ENCODE measurements at places on chromosomes 5 and 9.

DNA sequence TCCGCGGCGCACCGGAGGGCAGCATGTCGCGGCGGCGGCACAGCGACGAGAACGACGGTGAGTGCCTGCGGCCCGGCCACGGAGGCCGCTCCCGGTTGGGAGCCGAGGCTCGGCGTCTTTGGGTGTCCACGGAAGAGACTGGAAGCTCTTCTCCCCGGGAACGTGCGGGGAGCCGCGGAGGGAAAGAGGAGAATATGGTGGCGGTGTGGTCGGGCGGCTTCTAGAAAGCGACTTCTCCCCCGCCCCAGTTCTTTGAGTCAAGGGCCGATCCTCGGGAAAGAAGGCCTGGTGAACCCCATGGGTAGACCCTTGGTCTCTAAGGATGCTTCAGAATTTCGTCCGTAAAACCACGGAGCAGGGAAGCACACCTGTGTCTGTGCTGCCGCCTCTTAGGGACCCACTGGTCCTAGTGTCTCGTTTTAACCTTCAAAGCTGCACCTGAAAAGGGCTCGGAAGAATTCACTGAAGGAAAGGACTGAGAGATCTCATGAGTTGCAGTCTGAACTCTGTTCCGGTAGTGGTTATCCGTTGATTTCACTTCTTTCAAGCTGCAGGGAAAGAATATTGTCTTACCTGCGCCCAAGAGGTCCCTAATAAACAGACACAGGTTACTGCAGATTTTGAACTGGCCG lies 354 bp downstream of the NCBP1 start:
- no peak for DNase-seq

DNA sequence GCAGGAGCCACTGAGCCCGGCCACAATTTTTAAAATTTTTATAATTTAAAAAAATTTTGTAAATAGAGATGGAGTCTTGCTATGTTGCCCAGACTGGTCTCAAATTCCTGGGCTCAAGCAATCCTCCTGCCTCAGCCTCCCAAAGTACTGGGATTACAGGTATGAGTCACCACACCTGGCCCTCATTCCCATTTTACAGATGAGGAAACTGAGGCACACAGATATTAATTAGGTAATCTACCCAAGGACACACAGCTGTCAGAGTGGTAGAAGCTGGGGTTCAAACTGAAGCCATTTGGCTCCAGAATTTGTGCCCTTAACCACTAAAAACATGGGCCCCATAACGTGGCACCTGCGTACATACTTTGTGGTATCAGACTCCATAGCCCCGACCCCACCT lies 7.5 kb downstream of the TRUB2 start:
- no peak for DNase-seq

- peak; percentile 42 for DNase-seq
Measured at GRCh38 chr9:114588210-114588609, 641 bp downstream of the ATP6V1G1 start.

DNA sequence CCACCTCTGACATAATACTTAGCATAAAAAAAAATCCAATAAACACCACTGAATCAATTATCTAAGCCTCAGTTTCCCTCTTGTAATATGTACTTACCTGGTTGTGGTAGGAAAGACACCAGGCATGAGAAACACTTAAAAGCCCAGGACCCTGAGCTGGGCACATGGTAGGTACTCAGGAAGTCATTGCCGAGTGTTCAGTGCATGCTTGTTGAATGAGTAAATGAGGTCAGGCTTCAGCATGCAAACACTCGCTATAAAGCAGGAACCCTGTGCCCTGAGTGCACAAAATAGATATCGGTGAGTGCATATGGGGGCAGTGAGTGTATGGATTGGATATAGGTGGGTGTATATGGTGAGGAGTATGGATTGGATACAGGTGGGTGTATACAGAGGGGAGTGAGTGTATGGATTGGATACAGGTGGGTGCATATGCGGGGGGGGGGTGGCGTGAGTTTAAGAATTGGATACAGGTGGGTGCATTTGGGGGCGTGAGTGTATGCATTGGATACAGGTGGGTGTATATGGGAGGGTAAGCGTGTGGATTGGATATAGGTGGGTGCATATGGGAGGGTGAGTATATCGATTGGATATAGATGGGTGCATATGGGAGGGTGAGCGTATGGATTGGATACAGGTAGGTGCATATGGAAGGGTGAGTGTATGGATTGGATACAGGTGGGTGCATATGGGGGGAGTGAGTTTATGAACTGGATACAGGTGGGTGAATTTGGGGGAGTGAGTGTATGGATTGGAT lies 194.3 kb upstream of the MSX2 start:
- no peak for DNase-seq

DNA sequence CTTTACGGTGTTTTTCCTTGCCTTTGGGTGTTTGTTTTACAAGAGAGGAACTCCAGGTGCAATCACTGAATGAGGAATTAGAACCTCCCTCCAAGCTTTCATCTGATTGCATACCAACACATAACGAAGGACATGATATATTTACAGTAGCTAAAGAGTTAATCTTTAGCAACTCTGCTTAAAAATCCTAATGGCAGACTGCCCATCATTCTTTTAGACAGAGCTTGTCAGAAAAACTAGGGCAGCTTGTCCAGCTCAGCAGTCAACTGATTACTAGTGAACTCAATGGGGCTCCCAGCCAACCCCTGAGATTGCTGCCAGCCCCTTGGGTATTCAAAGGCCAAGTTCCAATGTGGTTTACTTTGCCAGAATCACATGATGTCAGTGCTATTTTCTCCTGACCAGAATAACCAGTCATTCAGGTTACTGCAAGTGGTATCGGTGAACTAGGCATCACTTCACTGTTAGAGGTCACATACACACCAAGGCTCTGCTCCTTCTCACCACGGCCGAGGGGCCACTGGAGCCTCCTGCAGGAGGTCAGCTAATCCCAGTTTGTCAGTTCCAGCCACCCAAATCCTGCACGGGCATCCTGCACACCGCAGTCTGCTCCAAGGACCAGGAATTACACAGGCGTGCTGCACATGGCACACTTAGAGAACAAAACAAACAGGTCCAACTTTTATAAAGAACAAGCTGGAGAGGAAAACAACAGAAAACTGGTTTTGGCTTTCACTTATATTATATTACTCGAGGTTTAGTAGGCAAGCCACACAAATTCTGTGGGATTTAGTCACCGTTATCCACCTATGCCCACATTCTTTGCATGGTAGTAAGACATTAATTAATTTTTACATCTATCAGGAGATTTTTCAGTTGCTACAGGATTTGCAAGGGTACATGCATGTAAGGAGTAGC lies 62.5 kb downstream of the NFIB start:
- peak; percentile 78 for DNase-seq

GRCh38 chr5:158392753-158393152 lies 533.8 kb upstream of the CLINT1 start:
- DNase-seq: no peak

GRCh38 chr5:108266242-108266641 lies 115.7 kb downstream of the FBXL17 start:
- no peak for DNase-seq

GRCh38 chr5:173434270-173434669 lies 106.1 kb upstream of the STC2 start:
- DNase-seq: no peak

DNA sequence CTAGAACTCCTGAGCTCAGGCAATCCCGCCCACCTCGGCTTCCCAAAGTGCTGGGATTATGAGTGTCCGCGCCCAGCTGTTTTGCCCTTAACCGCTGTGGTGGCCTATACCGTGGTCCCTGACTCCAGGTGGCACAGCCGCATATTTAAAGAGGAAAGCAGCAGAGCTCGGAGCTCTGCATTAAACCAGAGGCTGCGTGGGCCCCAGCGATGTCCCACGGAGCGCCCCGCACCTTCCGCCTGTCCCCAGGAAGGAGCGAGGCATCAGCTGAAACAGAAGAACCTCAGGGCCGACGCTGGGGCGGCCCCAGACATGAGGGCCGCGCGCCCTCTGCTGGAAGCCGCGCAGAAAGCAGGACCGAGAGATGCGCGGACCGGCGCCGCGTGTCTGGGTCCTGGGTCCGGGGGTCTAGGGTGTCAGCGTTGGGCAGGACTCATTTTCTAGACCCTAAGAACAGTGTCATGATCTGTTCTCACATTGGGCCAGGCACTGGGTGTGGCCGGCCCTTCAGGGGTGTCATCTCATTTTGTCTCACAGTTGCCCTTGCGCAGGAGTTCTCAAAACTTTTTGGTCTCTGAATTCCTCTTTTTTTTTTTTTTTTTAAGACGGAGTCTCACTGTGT lies 37.7 kb downstream of the LAMC3 start:
- peak; percentile 88 for DNase-seq

DNA sequence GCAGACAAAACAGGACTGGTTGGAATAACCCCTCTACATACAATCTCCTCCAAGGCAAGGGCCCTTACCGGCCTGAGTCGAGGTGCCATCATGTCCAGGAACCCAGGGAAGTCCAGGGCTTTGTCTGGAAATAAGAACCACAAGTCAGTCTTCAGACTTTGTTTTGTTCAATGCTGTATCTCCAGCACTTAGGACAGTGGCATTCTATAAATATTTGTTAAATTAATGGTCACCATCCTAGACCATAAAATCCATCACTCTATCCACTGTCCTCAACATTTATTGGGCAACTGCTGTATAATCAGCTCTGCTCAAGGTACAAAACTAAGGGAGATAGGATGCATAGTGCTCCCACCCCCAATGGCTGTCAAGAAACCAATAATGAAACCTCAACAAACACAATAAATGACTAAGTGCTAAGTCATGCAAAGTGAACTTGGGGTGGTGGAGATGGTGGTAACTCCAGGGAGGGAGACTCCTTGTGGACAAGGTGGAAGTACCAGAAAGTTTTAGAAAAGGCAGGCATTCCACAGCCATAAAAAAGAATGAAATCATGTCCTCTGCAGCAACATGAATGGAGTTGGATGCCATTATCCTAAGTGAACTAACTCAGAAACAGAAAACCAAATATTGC lies 5.0 kb downstream of the RELL2 start:
- DNase-seq: peak; percentile 62

GRCh38 chr9:123331346-123332060 lies 24.5 kb upstream of the CRB2 start:
- no peak for DNase-seq

DNA sequence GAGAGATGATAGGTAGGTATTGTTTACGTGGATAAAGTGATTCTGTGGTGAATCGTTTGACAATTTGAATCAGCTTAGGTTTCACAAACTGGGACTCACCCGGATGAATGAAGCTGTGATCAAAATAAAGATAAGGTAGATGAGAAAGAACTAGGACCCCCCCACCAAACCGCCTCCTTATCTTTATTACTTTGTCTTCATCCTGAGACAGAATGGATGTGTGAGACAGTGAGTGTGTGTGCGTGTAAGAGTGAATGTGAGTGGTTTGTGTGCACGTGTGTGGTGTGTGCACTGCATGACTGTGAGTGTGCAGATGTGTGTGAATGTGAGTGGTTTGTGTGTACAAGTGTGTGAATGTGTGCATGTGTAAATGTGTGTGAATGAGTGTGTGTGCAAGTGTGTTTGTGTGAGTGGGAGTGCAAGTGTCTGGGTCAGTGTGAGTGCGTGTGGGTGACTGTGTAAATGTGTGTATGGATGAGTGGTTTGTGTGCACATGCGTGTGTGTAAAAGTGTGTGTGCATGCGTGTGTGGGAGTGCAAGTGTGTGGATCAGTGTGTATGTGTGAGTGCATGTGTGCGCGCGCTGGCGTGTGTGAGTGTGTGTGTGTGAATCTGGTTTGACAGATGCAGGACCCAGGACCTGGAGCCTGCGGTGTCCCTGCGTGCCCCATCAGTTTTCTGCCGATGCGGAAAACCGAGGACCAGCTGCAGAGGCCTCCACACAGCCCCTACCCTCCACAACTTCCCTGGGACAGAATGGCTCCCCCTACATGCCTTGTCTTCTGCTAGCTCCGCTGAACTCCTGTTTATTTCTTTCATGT lies 11.4 kb upstream of the ENG start:
- DNase-seq: no peak

GRCh38 chr5:127306036-127306435 lies 15.4 kb downstream of the MEGF10 start:
- DNase-seq: no peak

- DNase-seq: peak; percentile 48
Measured at GRCh38 chr9:33320568-33321261, 30.4 kb downstream of the NFX1 start.

- DNase-seq: peak; percentile 23
Measured at GRCh38 chr5:81422671-81423070, 28.7 kb upstream of the ACOT12 start.

DNA sequence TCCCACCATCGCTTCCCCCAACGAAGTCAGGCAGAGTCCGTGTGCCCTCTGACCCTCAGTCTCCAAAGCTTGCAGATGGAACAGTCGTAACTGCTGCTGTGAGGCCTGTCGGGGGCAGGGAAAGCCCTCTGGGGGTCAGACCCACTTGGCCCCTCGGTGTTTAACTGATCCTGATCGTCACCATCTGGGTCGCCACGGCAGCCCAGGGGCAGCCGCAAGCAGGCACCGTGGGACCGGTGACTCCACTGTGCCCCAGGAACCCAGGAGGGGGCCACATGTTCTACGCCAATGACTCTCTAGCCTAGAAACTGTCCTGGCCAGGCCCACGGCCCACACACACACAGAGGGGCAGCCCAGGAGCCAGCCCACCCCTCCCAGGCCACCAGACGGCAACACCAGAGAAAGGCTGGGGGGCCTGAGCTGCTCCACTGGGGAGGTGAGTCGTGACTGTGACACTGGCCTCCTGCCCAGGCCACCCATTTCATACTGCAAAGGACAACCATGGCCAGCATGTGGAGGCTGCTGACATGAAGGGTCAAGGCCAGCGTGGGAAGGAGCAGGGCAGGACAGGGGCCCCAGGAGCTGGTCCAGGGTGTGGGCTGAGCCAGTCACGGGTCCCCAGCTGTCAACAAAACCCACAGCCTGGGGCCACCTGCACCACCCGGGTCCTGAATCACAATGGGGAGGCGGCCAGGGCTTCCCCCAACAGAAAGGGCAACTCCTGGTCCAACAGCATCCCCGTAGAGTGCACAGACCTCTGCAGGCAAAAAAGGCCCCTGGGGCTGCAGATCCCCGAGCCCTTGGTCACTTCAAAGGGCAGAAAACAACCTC lies 20.8 kb downstream of the VAV2 start:
- no peak for DNase-seq

GRCh38 chr9:127248241-127248640 lies 16.3 kb upstream of the GARNL3 start:
- DNase-seq: no peak

GRCh38 chr5:95027151-95027721 lies 257.7 kb downstream of the MCTP1 start:
- no peak for DNase-seq

GRCh38 chr9:101618698-101619097 lies 23.9 kb upstream of the PPP3R2 start:
- DNase-seq: no peak

GRCh38 chr5:72065751-72066255 lies 41.5 kb upstream of the MAP1B start:
- DNase-seq: peak; percentile 65

DNA sequence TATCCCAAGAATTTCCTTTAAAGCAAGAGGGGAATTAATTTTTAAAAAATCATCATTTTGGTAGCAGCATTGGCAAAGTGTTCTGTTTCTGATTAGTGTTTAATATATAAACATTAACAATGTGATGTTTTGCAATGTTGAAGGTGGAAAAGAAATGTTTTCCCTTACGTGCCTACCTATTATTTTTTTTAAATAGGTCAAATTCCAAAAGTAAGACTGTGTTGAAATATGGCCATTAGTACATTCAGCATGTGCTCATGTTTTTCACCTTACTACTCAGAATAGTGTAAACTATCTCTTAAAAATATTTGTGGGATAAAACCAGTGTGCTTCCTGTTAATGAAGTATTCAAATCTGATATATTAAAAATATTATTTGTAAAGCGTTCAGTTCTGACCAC lies 3.3 kb downstream of the DOCK8 start:
- no peak for DNase-seq

- no peak for DNase-seq
Measured at GRCh38 chr5:150670948-150671310, 9.9 kb downstream of the MYOZ3 start.

All from hepatocyte (in vitro differentiated cells).